Posterior vena cava (tissue), 2 donors: ENCODE measurements at places on chromosomes 4 and X. TPM values are rescaled to one million over a fixed set of nuclear protein-coding genes. Genes with fewer than 3 reads are reported as not detected.

DNA sequence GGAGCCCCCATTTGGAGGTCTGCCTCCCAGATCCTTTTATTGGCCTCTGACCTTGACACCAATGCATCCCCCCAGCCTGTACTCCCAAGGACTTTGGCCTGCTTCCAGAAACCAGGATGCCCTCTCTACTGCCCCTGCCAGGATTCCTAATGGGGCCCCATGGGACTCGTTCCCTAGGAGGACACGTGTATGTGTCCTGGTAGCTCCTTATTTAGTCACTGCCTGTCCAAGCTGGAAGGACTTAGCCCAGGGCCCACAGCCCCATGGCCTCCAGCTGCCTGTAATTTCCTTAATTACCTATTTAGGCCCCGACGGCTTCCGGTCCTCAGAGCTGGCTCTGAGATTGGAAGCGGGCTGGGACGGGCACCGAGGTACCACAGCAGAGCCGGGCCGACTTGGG lies 9.4 kb downstream of the ATP2B3 start:
- no peak for DNase-seq

GRCh38 chr4:38867478-38868058 lies at the start of gene FAM114A1:
Gene FAM114A1 (plus strand): TSS chr4:38867806. CDS start chr4:38878079, 10,273 bp downstream.
- DNase-seq, result peak; percentile 95

DNA sequence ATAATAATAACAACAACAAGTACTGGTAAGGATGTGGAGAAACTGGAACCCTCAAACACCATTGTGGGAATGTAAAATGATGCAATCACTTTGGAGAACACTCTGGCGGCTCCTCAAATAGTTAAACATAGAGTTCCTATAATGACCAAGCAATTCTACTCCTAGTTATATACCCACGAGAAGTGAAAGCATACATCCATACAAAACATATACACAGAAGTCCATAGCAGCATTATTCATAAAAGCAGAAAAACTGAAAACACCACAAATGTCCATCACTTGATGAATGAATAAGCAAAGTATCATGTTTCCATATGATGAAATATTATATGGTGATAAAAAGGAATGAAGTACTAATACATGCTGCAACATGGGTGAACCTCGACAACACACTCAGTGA lies 116.7 kb downstream of the AMELX start:
- DNase-seq, result no peak

DNA sequence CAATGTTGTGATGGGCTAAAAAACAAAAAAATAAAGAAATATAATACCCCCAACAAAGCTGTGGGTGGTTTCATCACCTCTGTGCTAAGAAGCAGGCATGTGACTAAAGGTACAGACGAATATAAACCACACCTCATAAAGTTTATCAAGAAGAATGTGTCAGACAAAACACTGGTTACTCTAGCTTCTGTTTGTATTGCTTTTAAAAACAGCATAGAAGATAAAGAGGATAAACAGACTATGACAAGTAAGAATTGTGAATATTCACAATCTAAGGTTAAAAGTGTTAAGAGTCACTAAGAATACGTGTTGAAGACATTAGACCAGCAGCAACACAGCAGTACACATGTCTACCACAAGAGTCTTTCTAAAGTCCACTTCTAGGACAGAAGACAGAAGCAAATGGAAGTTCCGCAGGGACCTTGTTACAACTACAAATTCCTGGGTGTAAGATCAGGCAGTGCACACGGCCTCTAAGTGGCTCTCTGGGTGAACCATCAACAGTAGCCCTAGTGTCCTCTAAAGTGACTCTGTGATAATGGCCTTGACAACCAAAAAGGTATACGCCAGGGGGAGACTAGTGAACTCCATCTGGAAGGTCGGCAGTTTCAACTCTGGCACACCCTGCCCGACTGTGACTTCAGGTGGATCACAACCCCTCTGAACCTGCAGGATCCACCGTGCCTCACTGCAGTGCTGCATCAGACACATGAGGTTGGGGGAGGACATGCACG lies 8.3 kb upstream of the FGFBP2 start:
- no peak for DNase-seq

DNA sequence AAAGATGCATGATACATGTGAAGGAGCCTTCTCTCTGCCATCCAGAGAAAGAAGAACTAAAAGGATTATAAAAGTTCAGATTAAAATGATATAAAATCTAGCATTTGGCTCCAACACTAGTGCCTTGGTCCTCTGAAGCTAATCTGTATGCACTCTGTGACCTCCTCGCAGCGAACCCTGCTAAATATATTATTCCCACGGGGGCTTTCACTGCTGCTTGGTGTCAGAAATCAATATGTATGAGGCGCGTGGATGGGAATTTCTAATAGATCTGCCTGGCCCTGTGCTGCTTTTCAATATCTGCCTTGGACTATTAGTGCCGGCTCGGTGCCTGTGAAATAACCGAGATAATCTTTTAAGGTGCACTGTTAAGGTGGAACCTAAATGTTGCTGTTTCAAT lies 69.7 kb downstream of the CXXC4 start:
- no peak for DNase-seq

GRCh38 chrX:129599499-129599898 lies 55.3 kb downstream of the APLN start:
- no peak for DNase-seq

GRCh38 chrX:66012094-66012534 lies 27.8 kb downstream of the VSIG4 start:
- no peak for DNase-seq

DNA sequence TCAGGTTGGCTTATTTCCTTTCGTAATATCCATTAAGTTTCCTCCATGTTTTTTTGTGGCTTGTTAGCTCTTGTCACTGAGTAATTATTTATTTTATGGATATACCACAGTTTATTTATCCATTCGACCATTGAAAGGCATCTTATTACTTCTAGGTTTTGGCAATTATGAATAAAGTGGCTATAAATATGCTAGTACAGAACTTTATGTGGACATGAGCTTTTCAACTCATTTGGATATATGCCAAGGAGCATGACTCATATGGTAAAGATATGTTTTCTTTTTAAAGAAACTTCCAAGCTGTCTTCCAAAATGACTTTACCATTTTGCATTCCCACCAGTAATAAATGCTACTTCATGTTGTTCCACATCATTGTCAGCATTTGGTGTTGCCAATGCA lies 803.6 kb downstream of the GLUD2 start:
- DNase-seq, result no peak

GRCh38 chr4:150033901-150034300 lies 44.3 kb upstream of the DCLK2 start:
- DNase-seq, result no peak

- DNase-seq, result peak; percentile 76
Measured at GRCh38 chrX:2708592-2709188, 17.6 kb downstream of the CD99 start.

- DNase-seq, result no peak
Measured at GRCh38 chr4:181200076-181200475, 1043.1 kb upstream of the TENM3 start.

- DNase-seq, result no peak
Measured at GRCh38 chr4:172983014-172983413, 185.6 kb upstream of the GALNT7 start.

- no peak for DNase-seq
Measured at GRCh38 chr4:104472766-104473165, 21.9 kb downstream of the CXXC4 start.

GRCh38 chr4:13174001-13174400 lies 310.1 kb downstream of the RAB28 start:
- DNase-seq, result peak; percentile 91

DNA sequence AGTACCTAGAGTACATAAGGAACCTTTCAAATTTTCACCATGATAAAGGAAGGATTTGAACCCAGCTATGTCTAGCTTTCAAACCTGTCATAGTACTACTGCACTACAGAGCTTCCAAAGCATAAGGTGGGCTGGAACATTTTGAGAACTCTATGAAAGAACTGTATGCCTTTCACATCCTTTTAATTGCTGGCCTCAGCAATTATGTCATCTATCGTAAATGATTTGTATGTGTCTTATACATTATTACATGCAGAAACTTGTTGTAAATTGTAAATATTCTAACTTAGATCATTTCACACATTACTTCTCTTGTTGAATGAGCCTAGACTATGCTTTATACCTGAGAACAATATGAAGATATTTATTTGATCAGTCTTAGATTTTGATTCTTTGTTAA lies 220.7 kb downstream of the HEPH start:
- DNase-seq, result no peak

GRCh38 chr4:119559044-119559647 lies 69.5 kb downstream of the PDE5A start:
- no peak for DNase-seq

GRCh38 chr4:166493924-166494345 lies 620.9 kb downstream of the TLL1 start:
- DNase-seq, result no peak

DNA sequence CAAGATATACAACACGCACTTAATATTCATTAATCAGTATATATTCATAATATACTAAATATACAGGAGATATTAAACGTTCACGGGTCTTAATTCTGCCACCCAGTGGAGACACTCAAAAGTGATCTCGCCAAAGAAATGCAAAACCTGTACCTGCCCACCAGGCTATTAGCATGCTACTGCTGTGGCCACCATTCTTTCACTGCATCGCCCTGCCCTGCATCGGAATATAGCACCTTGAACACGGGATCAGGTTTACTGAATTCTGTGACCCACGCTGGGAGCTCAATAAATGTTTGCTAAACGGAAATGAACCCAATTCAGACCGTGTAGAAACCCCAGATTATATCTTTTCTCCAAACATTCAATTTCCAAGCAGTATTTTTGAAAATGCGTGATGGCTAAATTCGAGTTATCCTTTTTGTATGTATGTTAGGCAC lies 840 bp upstream of the CLCN3 start:
- DNase-seq, result no peak

GRCh38 chr4:107603430-107603829 lies 116.6 kb downstream of the PAPSS1 start:
- DNase-seq, result no peak

DNA sequence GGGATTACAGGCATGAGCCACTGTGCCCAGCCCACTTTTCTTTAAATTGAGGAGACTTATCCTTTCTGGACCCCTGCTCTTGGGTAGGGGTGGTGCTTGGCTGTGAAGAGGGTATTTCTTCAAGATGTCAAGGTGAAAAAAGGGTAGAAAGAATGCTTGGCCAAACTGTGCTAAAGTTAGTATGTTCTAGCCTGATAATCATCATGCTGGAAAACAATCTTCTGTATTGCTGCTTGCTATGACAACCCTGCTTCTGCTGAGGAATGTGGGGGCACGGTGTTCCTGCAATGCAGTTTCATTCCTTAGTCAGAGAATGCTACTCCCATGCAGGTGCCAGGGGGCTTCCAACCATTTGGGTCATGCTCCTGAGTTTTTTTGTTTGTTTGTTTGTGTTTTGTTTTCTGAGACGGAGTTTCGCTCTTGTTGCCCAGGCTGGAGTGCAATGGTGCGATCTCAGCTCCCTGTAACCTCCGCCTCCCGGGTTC lies 4.0 kb upstream of the UBE2A start:
- DNase-seq, result no peak

DNA sequence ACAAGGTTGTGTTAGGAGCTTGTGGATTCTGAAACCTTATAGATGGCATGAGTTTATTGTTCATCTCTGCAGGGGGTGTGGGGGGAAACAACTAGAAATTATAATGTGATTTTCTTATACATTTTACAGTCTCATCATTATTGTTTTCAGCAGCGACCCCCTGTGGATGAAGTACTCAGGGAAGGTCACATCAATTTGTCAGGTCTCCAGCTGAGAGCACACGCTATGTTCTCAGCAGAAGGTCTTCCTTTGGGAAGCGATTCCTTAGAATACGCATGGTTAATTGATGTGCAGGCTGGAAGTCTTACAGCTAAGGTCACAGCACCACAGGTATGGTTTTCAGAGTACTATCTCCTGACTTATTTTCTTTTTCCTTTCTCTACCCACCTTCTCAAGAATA lies 72.2 kb downstream of the BLTP1 start:
- no peak for DNase-seq

The CLGN gene
- total RNA-seq, result 0.74 TPM

The GLUD2 gene
- total RNA-seq, result 1.7 TPM

The NRK gene
- 4.8 TPM for total RNA-seq

The SULT1B1 gene
- total RNA-seq, result 7.5 TPM
